ENCODE measurements at places on chromosomes 7 and 10.
A peak's percentile ranks its signal among the peaks of the same experiment; 100 is the strongest.

GRCh38 chr10:26721561-26721960 is 24.1 kb downstream of the PDSS1 start:
- no peak for DNase-seq

DNA sequence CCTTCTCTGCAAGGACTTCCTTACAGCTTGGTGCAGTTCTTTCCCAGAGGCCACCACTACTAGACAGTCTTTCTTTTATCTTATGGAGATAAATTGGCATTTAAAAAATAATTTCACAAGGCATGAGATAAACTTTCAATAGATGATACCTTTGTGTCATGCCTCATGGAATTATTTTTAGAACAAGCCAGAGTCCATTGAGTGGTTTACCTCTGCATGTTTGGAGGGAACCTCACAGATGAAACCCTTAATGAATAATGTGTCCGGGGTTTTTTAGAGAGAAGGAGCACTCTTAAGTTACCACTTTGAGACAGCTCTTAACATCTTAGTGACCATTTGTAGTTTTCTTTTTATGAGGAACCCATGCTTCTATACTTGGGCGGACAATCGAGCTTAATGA is 17.2 kb downstream of the NODAL start:
- no peak for DNase-seq

GRCh38 chr10:121683366-121683765 is 85.1 kb upstream of the FGFR2 start:
- DNase-seq = no peak

- DNase-seq = peak; percentile 55
Measured at GRCh38 chr10:99630433-99630832, 10.2 kb upstream of the SLC25A28 start.

DNA sequence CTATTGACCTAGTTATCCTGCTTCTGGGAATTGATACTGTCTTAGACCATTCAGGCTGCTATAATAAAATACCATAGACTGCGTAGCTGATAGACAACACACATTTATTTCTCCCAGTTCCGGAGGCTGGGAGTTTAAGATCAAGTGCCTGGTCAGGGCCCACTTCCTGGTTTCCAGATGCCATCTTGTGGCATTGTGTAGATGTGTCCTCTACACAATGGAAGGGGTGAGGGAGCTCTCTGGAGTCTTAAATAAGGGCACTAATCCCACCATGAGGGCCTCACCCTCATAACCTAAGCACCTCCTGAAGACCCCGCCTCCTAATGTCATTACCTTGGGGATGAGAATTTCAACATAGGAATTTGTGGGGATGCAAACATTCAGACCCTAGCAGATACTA is 62.4 kb downstream of the SLC35B4 start:
- DNase-seq = peak; percentile 10

GRCh38 chr7:117555260-117555659 is 75.4 kb downstream of the CFTR start:
- no peak for DNase-seq

GRCh38 chr7:152673897-152674296 is 2.0 kb downstream of the XRCC2 start:
- DNase-seq = no peak

DNA sequence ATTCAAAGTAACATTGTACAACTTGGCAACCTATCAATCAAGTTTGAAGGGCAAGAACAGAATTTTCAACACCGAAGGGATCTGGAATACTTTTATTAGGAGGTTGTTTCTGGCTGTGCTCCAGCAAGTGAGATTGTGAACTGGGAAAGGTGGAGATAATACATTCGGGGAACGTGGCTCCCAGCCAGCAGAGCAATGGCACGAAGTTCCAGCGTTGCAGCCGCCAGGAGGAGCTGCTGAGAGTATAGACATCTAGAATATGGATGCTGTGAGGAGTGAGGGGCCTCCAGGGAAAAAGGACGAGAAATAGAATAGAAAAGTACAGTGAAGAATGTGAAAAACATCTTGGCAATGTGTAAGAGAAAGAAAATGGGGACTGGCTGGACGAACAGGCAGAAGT is 69.5 kb downstream of the TCERG1L start:
- DNase-seq = peak; percentile 20

- no peak for DNase-seq
Measured at GRCh38 chr7:43546231-43546630, 36.7 kb upstream of the STK17A start.

GRCh38 chr7:121336579-121336978 is 7.8 kb downstream of the WNT16 start:
- no peak for DNase-seq

GRCh38 chr7:73341877-73342276 is 13.9 kb downstream of the FKBP6 start:
- DNase-seq = peak; percentile 68

DNA sequence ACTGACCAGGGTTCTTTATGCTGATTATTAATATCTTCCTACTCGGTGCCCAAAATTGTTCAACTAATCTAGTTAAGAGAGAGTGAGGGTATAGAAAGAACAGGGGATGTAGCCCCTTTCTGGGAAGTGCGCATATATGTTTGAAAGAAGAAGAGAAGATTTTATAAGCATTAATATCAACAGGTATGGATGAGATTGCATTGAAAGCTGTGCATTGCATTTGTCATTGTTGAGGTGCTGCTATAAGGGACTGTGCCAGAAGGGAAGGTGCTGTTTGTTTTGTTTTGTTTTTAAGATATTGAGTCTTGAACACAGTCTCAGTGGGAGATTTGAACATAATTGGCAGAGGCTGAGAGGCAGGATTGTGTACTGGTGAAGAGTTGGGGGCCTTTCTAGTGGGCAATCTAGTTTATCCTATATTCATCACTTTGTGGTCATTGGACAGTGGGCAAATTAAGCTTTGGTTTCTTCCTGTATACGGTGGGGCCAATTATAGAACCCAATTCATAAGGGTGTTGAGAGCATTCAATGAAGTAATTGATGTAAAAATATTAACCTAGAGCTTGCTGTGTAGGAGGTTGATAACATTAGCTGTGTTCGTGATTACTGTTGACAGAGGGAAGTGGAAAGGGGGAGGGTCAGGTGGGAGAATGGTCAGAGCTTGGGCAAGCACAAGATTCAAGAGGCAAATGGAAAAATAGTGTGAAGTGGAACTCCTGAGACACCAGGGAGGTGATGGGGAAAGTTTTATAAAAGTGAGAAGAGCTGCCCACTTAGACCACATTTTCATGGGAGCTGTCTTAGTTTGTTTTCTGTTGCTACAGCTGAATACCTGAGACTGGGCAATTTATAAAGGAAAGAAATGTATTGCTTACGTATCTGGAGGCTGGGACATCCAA is 19.9 kb upstream of the PCGF5 start:
- DNase-seq = no peak

- DNase-seq = no peak
Measured at GRCh38 chr7:36896418-36896817, 172.1 kb upstream of the AOAH start.

DNA sequence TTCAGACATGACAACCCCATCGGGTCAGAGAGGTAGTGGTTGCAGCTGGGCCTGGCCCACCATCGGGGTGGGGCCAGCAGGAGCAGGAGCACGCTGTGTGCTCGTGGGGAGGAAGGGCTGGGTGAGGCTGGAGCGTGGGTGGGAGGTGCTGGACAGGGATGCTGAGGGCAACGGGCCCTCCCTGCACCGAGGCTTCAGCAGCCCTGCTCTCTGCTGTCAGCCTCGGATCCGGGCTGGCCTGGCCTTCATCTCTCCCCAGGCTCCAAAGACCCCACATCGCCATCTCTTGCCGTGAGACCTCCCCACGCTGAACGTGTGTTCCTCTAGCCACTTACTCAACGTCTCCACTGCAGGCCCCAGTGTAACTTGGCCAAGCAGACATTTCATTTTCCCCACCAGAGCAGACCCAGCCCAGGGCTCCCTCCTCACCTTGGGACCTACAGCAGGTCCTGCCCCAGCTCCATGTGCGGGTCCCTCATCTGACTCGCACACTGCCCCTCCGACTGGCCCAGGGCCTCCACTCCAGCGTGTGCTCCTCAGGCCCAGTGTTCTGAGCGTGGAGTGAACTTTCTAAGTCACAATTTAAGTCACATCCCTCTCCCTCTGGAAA is 462.4 kb downstream of the DNAJB6 start:
- no peak for DNase-seq

- DNase-seq = no peak
Measured at GRCh38 chr7:78852951-78853350, 600.5 kb downstream of the MAGI2 start.

- DNase-seq = no peak
Measured at GRCh38 chr7:50363327-50364060, 59.0 kb downstream of the IKZF1 start.

GRCh38 chr7:11336432-11336831 is 362.8 kb downstream of the PHF14 start:
- no peak for DNase-seq

- peak; percentile 85 for DNase-seq
Measured at GRCh38 chr7:55641273-55641691, 69.0 kb upstream of the VOPP1 start.

- DNase-seq = no peak
Measured at GRCh38 chr10:630581-631073, 58.8 kb downstream of the DIP2C start.

- DNase-seq = peak; percentile 57
Measured at GRCh38 chr10:102744374-102745051, 765 bp downstream of the WBP1L start.

DNA sequence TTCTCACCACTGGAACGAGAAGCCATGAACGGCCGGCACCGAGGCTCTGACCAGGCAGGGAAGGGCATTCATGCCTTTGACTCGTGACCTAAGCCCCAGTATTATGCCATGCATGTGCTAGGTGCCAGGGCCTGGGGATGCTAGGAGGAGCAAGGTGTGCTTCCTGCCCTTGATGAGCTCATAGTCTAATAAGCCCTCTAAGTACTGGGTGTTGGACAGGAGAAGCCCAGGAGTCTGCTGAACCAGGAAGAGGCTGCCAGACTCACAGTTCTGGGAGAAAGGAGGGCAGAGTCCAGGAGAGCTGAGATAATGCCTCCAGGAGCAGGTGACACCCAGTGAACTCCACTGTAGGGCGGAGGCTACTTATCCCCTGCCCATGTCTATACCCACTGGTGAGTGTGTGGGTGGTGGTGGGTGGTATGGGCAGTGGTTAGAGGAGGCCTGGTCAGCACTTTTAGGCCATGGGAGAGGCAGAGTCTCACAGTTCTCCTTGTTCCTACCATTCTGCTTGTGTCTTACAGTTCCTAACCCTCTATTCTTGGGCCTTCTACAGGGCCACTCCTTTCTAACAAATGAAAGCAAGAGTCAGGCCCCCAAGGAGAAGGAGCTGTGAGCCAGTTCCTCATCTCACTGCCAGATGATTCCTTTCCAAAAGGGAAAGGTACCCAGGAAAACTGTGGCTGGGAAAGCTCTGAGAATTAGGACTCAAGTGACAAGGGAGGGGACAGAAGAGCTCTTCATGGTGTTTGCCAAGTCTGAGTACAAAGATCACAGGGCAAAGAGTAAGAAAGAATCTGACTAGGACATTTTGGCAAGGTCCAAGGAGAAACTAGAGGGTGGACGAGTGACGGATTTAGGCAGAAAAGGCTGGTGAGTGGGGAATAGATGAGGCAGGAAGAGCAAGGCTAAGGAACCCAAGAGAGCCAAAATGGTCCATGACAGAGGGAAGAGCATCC is 3.6 kb upstream of the MXI1 start:
- peak; percentile 75 for DNase-seq

DNA sequence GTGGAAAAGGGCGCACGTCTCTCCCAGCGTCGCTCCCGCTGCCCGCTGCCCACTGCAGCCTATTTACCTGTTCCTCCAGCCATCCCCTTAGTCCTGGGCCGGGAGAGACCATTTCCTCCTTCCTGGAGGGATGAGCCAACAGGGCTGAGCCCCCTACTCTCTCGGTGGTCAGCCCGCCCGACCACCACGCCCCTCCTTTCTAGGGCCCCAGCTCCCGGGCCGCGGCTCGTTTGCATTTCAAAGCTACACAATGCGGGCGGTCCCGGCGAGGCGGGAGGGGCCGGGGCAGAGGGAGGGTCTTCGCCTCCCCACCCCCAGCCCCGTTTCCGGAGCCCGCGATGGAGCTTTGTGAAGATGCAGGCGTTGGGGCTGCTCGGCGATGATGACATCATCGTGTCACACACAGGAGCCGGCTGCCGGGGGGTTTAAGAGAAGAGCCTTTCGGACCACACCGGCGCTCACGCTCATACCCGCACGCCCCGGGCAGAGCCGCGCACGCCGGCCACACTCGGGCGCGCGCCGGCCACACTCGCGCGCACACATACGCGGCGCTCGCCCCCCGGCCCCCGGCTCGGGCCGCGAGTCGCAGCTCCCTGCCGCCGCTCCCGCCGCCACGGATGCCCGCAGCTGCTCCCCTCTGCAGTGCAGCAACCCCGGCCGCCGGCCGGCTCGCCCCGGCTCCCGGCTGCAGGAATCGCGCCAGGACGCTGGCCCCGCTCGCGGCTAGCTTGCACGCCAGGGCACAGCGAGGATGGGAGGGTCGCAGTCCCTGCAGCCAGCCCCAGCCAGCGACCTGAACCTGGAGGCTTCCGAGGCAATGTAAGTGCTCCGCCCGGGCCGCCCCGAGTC is 107.7 kb upstream of the BTBD16 start:
- DNase-seq = peak; percentile 25

DNA sequence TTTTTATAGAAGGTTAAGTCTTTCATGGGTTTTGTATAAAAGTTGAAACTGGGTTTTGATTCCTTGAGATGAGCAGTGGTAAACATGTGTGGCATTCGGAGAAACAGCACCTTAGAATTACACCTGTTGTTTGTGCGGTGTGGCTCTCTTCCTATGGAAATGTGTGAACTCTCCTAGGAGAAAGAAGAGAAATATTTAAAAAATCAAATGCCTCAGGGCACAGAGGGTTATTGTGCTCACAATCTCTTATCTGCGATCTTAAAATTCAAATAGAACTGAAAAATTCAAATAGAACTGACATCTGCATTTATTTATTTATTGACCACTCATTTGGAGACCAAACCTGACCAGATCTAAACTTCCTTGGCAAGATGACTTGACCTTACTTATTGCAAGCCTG is 18.1 kb upstream of the NRP1 start:
- DNase-seq = no peak

DNA sequence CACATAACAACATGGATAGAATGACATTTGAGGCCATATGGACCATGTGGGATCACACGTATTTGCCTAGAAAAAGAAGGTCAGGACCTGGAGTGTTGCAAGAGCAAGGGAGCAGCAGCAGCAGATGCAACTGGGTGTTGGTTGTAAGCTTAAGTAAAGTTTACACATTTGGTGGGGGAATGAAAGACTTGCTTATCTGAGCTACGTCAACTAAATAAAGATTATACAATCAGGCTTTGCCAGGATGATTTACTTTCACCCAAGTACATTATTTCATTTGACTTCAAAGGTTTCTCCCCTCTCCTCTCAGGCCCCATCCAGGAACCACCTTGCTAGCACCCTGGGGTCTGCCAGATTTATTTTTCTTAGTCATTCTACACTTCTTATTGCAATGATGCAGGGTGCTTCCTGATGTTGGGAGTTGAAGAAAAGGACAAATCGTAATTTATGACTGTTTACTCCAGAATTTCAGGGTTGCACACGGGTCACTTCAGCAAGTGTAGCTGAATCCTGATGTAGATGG is 591.9 kb upstream of the IGFBP3 start:
- no peak for DNase-seq

GRCh38 chr10:93680412-93681047 is 21.9 kb downstream of the FRA10AC1 start:
- DNase-seq = peak; percentile 49

Data from kidney tubule cell (primary cell).